ENCODE measurements at places on chromosomes 2 and 18.

- no peak for DNase-seq
Observed at GRCh38 chr2:223995569-223995968, 38.3 kb downstream of the MRPL44 start.

GRCh38 chr18:52277785-52278184, 62.2 kb upstream of the DCC start:
- DNase-seq, result no peak

- DNase-seq, result no peak
Observed at GRCh38 chr2:2861666-2862240, 515.9 kb downstream of the EIPR1 start.

DNA sequence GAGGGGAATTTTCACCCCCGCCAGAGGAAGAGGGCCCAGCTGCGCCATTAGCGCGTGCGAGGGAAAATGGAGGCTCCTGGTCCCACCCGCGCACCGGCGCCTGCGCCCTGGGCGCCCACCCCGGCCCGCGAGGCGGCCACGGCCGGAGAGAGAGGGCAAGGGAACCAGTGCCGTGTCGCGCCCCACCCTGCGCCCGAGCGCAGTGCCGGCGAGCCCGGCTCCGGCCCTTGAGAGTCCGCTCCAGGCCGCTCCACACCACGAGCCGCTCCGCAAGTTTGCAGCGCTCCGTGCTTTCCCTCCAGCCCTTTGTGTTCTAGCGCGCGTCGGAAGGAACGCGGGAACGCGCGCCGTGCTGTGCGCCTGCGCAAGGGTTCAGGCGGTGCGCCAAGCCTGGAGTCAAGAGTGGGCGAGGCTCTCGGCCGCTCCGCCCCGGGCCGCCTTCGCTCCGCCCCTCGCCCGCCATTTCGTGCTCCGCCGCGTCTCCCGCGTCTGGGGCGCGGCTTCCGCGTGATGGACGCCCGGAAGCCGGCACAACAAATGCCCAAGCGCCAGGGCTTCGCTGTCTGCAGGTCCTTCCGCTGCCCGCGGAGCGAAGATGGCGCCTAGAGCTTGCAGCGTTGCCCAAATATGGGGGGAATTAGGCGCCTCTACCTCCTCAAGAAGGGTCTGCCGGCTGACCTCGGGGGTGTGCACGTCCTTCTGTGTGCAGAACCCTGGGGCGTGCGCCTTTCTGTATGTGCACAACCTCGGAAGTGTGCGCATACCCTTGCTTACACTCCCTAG, 46.1 kb upstream of the PTMA start:
- peak; percentile 91 for DNase-seq

GRCh38 chr2:235162082-235162836, 210.4 kb downstream of the SH3BP4 start:
- DNase-seq, result no peak

GRCh38 chr2:124973396-124973795, 948.3 kb downstream of the CNTNAP5 start:
- no peak for DNase-seq

GRCh38 chr18:46433121-46433826, 223.7 kb downstream of the LOXHD1 start:
- peak; percentile 6 for DNase-seq

- DNase-seq, result no peak
Observed at GRCh38 chr2:11123001-11123809, 32.1 kb upstream of the SLC66A3 start.

- no peak for DNase-seq
Observed at GRCh38 chr2:73979686-73980085, 5.0 kb upstream of the TET3 start.

DNA sequence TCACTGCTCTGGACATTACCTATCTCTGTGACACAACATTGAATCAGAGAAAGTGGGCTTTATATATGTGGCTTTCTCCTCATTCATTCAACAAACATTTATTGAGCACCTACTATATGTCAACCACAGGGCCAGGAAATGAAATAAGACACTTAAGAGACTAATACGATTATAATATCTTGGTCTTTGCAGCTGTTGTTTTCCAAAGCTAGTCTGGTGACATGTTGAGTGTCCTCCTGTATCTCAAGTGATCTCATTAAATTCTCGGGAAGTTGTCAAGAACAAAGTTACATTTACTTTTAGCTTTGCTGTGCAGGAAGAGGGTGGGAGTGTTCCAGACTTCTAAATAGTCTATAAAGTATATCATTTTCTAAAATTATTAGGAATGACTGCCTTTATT, 164.6 kb upstream of the SP5 start:
- no peak for DNase-seq

GRCh38 chr2:105005181-105005951, 32.5 kb upstream of the MRPS9 start:
- DNase-seq, result no peak

GRCh38 chr18:79983253-79983652, 5.1 kb downstream of the TXNL4A start:
- peak; percentile 48 for DNase-seq

DNA sequence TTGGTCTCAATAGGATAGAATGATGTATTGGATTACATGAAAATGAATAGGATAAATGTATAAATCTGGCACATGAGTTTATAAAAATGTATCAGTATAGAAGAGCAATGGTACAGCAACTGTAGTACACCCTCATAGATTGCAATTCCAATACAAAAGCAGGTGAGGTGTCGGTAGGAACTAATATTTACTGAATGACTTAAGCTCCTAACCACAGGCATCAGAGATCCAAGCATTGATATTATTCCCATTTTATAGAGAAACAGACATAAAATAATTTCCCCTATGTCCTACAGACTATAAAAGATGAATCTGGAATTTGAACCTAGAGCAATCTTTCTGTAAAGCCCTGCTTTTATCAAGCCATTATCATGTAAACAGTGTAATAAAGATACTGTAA, 227.4 kb downstream of the MBD2 start:
- DNase-seq, result no peak

- no peak for DNase-seq
Observed at GRCh38 chr2:3198119-3198518, 179.5 kb downstream of the EIPR1 start.

DNA sequence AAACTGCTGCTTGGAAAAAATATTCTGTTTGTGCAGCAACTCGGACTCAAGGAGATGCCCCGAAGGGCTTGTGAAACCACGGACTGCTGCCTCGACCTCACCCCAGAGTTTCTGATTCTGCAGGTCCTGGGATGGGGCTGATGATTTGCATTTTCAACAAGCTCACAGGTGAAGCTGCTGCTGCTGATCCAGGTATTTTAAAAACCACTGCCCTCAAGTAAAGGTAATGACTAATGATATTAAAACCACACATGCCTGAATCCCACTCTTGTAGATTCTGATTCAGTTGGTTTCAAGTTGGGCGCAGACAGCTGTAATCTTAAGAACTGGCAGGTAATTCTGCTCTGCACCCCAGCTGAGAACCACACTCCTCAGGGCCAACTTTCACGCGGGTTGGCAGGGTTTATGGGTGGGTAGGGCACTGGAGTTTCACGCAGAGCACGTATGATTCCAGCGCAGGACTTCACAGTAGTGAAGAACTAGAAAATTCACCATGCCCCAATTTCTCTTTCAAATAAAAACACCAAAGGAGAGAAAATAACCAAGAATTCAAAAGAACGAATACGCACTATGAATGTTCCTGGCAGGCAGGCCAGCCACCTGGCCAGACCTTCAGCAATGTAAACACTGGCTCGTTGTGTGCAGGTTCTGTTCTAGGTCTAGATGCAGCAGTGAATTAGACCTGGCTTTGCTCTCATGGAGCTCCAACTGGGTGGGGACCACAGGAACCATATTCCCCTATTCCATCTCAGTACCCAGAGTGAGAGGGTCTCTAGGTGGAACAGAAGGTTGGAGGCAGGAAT, 74.6 kb upstream of the ZFP36L2 start:
- DNase-seq, result no peak

GRCh38 chr2:119252186-119253113, 28.8 kb downstream of the STEAP3 start:
- DNase-seq, result no peak

GRCh38 chr18:74435740-74436139, 21.4 kb downstream of the DIPK1C start:
- DNase-seq, result no peak

- DNase-seq, result no peak
Observed at GRCh38 chr2:223944166-223944702, 901 bp downstream of the WDFY1 start.

- DNase-seq, result no peak
Observed at GRCh38 chr18:9691235-9691634, 16.9 kb upstream of the RAB31 start.

- no peak for DNase-seq
Observed at GRCh38 chr18:79876497-79876896, 75.0 kb downstream of the SLC66A2 start.

All from breast epithelium (tissue), 4 donors.